ENCODE measurements at places on chromosomes 12 and 14.

DNA sequence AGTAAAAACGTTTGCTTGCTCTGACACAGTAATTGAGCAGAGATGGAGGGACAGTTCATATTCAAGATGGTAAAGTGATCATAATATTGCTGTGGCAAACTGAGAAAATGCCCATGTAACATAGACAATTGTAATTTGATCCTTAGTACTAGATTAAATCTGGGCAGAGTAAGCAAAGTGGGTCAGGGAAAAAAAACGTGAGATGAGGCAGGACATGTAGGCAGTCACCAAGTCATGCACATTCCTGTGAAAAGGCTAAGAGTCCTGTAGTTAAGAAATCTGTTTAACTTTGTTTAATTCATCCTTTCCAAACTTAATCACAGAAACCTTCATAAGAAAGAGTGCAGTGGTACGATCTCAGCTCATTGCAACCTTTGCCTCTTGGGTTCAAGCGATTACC lies 16.1 kb downstream of the BTBD7 start:
- DNase-seq = no peak

GRCh38 chr14:61218767-61219166 lies 62.4 kb downstream of the TMEM30B start:
- no peak for DNase-seq

DNA sequence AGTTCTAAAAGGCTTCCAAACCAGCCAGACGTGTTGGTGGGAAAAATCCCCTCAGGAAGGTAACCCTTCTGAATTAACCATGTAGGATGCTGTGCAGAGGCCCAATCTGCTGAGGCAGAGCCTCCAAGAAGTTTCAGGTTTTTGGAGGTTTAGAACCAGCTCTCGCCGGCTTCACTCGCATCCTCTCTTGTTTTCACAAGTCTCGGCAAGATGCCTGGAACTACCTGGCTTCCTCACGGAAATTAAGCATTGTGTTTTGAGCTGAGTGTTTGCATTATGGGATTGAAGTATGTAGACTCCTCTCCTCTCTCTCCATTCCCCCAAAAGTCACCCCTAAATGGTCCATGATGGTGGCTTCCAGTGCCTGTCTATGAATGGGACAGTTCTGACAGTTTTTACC lies 20.6 kb downstream of the LTBP2 start:
- no peak for DNase-seq

GRCh38 chr12:1041478-1041877 lies 50.5 kb downstream of the ERC1 start:
- no peak for DNase-seq

DNA sequence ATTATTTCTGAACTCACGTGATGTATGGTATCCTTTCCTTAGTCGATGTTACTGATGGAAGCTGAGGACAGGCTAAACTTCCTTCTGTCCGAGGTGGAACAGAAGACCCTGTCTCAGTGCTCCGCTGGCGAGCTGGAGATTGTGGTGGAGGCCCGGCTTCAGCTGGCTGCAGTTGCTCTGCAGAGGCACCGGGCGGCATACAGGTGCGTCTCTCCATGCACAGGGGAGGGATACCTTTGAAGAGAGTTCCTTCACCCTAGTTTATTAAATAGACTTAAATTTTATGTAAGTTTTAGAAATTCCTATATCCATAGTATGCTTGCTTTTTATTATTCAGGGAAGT lies 186.7 kb upstream of the NEDD1 start:
- DNase-seq = no peak

GRCh38 chr12:112097641-112098040 lies 10.9 kb downstream of the NAA25 start:
- no peak for DNase-seq

DNA sequence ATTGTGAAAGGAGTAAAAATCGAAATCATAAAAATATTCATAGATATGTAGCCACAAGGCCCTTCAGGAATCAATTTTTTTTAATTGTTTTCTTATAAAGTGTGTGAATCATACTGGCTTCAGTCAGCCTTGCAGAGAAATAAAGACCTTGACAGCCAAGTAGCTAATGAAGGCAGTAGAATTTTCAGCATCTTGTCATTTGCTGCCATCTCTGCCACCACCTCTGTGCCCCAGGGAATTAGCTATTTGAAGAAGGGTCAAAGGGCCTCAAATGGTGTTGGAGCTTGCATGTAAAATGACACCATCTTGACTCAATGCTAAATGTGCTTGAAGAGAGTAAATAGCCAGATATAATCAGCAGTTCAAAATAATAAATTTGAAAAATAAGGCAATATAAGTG lies 359.4 kb upstream of the DCN start:
- DNase-seq = no peak

GRCh38 chr12:45292486-45293195 lies 76.7 kb downstream of the ANO6 start:
- DNase-seq = no peak

- DNase-seq = no peak
Measured at GRCh38 chr14:24106672-24107271, 7.8 kb upstream of the DCAF11 start.

DNA sequence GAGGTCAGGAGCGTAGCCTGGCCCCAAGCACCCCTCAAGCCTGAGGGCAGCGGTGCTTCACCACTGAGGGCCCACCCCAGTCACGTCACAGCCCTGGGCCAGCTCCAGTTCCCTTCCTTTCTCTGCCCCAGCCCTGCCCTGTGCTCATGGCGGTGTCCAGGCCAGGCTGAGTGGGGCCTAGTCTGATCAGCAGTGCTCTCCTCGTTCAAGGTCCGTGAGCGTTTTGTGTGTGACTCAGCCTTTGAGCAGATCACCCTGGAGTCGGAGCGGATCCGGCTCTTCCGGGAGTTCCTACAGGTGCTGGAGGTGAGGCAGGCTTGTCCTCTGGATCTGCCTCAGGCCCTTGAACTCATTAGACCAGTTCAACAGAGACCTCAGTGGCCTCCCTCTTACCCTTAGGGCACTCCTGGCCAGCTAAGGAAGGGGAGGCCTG lies 19.0 kb downstream of the PRPF40B start:
- DNase-seq = no peak

DNA sequence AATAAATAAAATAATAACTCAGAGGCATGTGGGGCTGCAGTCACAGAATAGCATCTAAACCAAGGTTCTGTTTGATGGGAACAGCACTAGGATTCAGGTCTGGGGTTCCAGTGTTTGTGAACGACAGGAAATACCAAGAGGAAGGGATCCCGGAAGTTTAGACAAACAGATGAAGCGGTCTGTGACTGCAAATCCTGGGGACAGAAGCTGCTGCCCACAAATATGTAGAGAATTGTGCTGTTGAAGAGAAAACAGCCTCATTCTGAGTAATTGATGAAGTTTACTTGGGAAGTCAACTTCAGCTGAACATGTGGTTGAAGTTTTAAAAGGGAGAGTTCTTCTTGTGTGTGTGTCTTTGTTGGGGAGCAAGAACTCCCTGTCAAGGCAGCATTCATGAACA lies 98.4 kb upstream of the TBX5 start:
- no peak for DNase-seq

DNA sequence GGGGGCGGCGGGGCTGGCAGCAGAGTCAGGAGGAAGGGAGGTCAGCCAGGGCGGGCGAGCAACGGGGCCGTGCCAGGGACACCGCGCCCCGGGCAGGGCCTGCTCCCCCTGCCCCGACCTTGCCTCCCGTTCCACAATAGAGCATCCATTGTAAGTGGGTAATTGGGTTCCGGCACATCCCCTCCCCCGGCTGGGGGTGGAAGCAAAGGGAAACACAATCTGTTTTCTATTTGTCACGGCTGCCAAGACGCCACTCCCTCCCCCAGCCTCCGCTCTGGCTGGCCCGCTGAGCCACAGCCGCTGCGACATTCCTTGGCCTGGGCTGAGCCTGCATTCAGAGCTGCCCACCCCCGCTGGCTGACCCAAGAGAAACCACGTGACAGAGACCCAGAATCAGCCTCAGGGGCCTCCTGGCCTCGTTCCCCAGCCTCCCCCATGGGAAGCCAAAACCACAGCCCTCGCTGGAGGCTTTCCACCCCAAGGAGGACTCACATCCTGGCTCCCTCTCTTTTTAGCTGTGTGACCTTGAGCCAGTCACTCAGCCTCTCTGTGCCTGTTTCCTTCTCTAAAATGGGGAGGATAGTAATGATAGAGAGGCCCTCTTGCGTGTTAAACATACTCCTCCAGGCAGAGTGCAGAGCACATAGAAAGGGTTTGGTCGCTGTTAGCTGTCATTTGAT lies 117.6 kb downstream of the SCARB1 start:
- peak; percentile 93 for DNase-seq

GRCh38 chr12:1499351-1499750 lies 95.0 kb downstream of the FBXL14 start:
- no peak for DNase-seq

DNA sequence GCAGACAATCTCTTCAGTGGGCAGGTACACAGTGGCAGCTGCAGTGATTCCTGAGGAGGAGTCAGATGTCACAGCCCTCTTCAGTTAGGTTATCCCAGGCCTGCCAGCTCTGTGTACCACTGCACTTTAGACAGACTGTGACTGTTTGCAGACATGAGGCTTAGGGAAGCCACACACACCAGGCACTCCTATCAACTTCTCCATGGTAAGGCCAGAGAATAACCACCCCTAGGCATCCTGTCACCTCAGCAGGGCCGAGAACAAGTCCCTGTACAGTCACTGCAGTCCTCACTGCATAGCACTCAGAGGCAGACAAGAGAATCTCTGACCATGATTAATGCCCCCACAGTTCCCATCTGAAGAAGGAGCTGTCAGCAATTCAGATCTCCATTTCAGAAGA lies 296.5 kb downstream of the GALC start:
- DNase-seq = no peak

DNA sequence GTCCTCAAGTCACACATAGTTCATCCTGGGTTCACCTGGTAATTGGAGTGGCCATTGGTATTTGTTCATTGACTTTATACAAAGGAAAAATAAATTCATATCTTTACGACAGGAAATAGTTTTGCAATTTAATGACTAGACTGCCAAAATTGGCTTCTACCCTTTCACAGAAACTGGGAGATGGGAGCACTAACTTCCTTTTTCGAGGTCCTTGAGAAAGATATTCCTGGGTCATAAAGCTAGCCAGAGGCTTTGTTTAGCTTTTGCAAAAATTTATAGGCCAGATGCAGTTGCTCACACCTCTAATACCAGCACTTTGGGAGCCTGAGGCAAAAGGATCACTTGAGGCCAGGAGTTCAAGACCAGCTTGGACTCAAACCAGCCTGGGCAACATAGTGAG lies 10.2 kb upstream of the OR11G2 start:
- DNase-seq = no peak

GRCh38 chr14:59619061-59619460 lies 42.4 kb upstream of the CCDC175 start:
- no peak for DNase-seq

GRCh38 chr14:65937079-65937959 lies 524.8 kb downstream of the FUT8 start:
- no peak for DNase-seq

GRCh38 chr12:52337054-52337453 lies 15.9 kb upstream of the KRT83 start:
- DNase-seq = no peak

DNA sequence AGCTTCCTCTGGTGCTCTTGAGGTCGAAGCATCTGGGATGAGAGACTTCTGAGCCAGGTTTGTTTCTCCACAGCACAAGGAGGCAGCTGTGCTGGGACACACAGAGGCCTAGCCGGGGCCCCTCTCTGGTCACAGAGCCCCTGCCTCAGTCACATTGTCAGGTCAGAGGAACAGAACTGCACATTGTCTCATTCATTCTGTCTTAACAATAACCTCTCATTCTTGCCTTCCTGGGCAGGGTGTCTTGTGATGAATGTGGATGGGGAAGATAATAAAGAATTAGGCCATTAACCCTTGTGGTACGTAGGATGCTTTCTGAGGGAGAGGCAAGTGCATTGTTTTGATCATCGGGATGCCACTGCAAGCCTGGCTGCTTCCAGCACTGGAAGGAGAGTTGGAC lies 29.8 kb downstream of the FNTB start:
- DNase-seq = no peak

DNA sequence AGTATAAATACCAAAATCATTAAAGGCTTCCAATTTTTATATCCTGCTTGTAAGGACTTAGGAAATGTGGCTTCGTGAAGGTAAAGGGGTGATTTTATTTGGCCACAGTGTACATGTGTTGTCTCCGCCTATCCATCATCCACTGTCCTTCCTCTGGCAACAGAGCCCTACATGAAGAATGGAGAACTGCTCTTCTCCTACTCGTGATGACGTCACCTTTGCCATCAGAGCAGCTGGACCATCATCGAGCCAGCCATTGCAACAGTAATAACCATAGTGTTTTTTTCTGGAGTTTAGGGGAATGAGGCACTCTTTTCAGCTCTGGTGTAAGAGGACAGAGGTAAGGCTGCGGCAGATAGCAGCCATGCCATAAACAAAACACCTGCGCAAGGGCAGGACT lies 19.2 kb downstream of the ITPR2 start:
- DNase-seq = no peak

- DNase-seq = no peak
Measured at GRCh38 chr12:125610292-125610691, 545.1 kb downstream of the AACS start.

- no peak for DNase-seq
Measured at GRCh38 chr12:32002848-32003493, 43.8 kb downstream of the RESF1 start.

GRCh38 chr14:99980299-99980698 lies 84.9 kb upstream of the EVL start:
- no peak for DNase-seq

- no peak for DNase-seq
Measured at GRCh38 chr12:111645433-111645832, 40.3 kb downstream of the BRAP start.

DNA sequence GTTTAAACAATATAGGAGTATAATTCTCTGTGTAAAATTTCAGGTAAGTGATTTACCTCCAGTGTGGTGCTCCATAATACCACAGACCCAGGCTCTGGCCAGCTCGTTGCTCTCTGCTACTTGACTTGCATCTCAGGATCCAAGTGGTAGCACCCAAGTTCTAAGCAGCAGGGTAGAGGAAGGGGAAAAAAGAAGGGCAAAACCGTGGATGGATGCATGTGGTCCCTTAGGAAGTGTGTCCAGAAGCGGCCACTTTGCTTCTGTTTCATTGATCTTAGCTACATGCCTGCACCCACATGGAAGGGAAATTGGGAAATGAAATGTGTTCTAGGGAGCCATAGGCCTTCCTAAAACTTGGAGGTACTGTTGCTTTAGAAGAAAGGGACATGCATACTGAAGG lies 48.6 kb upstream of the HMGA2 start:
- DNase-seq = no peak

- no peak for DNase-seq
Measured at GRCh38 chr12:45615268-45615667, 114.2 kb upstream of the ARID2 start.

GRCh38 chr12:76085520-76085868 lies 1.0 kb upstream of the NAP1L1 start:
- no peak for DNase-seq

DNA sequence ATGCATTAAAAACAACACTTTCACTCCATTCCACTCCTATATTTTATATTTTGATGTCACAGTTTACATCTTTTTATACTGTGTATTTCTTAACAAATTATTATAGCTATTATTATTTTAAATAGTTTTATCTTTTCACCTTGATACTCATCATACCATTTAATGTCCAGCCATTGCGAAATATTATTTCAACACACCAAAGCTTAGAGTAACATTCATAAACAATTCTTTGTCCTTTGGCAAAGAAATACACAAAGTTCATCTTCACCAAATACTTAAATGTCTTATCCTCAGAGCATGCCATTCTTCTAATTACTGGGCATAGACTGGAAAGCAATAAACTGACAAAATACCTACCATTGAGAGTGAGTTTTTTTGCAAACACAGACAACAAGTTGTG lies 1963.4 kb upstream of the FLRT2 start:
- DNase-seq = no peak

GRCh38 chr14:94018308-94018707 lies 7.8 kb upstream of the OTUB2 start:
- DNase-seq = no peak

- DNase-seq = no peak
Measured at GRCh38 chr14:54727929-54728328, 161.0 kb downstream of the SAMD4A start.
